ENCODE measurements at places on chromosomes 1 and 21.
A peak's percentile ranks its signal among the peaks of the same experiment; 100 is the strongest.

DNA sequence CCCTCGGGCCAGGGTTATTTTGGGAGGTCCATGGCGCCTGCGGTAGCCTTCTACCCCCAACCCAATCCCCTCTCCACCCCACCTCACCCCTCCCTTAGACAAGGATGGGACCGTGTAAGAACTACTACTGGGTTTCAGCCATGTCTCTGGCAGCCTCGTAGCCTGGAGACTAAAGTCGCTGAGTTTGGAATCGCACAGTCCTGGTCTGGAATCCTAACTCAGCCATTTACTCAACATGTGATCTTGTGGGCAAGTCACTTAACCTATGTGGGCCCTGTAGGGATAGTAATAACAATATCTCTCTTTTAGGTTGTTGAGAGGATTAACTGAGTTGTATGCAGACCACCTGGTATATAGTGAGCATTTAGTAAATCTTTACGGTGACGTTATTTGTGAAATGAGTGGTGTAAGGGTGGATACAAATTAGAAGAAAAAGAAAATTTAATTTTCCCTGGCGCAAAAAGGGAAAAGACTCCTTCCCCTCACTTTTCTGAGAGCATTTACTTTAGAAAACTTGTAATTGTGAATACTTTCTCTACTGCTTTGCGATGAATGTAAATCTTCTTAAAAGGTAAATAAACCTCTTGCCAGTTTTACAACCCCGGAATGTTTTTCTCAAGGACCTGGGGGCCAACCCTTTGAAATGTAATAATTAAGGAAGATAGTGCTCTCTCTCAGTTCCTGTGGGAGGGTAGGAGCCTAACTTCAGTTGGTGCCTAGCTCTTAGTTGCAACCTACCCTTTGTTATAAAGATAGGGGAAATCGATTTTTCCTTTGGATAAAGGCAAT lies 615 bp upstream of the MRPS15 start:
- DNase-seq, result no peak

DNA sequence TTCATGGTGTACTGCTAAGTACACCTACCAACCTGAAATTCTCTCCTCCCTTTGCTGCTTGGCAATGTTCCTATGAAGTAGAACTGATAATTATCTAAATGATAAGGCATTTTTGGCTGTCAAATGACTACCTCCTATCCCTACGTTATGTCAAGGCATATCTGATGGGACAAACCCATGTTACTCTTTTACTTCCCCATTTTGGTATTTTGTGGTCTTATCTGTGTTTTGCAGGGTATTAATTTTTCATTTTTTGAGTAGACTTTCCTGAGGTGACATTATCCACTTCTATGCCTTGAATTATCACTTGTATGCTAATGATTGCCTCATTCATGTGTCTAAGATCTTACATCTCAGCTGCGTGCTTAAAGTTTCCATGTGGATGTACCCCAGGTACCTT lies 499.6 kb upstream of the B3GALT2 start:
- no peak for DNase-seq

DNA sequence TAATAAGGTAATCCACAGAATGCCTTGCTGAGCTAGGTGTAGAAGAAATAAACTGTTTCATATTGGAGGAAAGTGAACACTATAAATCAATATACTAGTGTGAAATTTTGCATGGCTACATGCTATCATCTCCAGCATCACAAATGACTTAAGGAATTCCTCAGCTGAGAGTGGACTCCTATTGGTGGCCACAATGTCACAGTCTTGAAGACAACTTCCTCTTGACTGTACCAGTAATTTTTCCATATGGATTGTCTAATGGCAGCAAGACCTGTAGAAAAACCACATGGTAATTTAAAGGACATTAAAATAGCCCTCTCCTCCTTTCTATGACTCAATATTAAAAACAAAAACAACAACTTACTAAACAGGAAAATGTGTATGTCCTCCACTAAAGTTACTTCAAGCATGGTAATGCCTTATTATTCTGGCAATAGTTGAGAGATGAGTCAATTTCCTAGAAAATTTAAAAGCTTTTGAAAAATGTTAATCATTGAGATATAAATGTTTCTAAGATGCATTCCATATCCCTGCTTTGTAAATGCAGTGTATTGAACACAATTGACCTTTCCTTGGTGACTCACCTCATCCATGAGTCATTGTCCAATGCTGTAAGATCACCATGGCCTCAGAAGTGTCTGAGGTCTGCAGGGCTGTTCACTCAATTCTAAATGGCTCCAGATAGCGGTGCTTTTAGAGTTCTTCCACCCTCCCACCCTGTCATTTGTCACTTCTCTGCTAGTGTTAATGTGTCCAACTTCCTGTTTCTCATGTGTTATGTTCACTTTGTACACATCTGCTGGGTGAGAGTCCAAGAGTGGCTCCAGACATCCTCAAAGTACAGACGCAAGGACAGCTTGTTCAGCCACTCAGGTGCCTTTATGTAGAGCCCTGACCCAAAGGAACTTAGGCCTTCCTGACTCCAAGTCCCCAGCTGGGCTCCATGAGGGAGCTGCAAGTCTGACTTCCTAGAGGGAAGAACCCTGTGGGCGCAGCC lies 32.8 kb upstream of the DNASE2B start:
- no peak for DNase-seq

GRCh38 chr1:210853276-210853675 lies 280.7 kb downstream of the KCNH1 start:
- no peak for DNase-seq

DNA sequence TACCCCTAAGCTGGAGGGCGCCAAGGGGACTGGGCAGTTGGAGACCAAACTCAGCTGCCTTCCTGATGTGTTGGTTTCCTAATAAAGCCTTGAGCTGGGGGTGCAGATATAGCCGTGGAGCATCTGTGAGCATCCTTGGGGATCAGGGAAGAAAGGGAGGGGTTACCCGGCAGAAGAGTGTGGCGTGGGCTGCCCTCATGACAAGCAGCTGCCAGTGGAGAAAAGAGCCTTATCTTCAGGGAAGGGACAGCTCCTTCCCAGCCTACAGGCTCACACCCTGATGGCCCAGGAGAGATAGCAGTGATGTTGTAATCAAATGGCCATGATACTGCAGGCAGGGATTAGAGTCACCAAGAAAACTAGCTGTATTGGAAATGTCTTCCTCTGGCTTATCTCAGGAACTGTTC lies 10.8 kb upstream of the NFASC start:
- no peak for DNase-seq

GRCh38 chr1:46221749-46222148 lies 18.6 kb downstream of the LURAP1 start:
- DNase-seq, result no peak

- peak; percentile 67 for DNase-seq
These were observed 103.7 kb downstream of the NCAM2 start for GRCh38 chr21:21101911-21102310.

DNA sequence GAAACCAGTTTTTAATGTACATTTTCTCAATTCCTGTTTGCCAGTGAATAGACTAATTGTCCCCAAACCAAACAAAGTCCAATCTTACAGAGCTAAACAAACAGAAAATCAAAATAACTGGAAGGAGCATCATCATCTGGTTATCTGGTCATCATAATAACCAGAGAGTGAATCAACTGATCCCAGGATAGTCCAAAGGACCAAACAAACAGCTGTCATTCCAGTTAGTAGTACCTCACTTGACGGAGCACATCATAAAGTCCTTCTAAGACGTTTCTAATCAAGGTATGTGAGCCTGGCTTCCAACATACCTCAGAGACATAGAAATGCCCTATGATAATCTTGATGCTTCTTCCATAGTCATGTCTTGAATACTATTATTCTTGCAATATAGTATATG lies 240.5 kb downstream of the LTN1 start:
- DNase-seq, result no peak

GRCh38 chr1:61556631-61557030 lies 168.3 kb downstream of the TM2D1 start:
- DNase-seq, result no peak

GRCh38 chr21:26977746-26978145 lies 10.9 kb upstream of the ADAMTS5 start:
- DNase-seq, result no peak

- no peak for DNase-seq
These were observed 35.2 kb downstream of the JUN start for GRCh38 chr1:58748666-58749065.

DNA sequence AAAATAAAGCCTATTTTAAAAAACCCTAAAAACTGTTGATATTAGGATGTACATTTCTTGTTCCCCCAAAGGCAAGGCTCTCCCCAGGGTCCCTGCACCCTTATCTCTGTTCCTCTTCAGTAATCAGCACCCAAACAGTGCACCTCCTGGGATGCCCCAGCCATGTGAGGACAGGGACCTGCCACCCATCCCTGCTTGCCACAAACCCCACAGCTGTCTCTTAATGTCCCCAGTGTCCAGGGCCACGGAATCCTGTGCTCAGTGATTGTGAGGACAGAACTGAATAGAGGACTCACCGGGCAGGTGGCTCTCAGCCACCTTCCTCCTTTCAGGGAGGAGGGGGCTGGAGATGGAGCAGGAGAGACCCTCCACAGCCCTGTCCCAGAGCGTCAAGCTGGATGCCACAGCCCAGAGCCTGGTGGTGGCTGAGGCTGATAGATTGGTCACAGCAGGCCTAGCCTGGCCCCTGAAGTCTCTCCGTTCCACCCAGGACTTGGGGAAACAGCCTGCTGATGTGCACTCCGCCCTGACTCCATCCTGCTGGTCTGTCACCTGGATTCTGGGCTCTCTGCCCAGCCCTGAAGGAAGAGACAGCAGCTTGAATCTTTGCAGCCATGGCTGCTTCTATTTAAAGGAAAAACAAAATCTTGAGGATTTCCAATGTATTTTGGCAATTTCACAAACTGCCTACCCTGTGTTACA lies 23.1 kb downstream of the RNF187 start:
- DNase-seq, result no peak

DNA sequence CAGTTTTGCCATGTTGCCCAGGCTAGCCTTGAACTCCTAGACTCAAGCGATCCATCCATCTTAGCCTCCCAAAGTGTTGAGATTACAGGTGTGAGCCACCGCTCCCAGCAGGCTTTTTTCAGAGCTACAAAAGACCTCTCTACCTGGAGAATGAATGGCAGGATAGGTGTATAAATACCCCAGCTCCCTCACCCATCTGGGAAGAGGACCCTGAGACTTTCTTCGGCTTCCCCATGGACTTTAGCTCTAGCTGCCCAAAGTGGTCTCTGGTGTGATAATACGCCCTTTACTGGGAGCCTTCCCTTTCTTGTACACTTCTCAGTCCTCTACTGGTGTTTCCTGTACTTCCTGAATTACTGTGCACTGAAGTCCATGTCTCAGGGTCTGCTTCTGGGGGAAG lies 60.6 kb downstream of the PTP4A2 start:
- DNase-seq, result no peak

DNA sequence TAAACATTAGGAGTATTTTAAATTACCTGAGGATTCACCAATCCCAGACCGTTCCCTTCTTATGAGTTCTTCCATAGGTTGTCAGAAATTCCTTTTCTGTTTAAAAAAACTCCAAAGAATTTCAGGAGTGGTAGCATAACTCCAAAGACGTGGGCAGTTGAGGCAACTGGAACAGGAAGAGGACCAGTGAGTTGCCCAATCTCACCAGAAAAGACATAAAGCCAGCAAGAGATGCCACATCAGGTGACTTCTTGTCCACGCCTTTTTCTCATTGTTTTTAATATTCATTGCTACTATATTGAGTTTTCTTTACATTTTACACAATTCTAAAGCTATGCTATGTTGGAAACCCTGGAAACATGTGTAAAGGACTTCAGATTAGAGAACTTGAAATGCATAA lies 88.1 kb upstream of the JAK1 start:
- no peak for DNase-seq

DNA sequence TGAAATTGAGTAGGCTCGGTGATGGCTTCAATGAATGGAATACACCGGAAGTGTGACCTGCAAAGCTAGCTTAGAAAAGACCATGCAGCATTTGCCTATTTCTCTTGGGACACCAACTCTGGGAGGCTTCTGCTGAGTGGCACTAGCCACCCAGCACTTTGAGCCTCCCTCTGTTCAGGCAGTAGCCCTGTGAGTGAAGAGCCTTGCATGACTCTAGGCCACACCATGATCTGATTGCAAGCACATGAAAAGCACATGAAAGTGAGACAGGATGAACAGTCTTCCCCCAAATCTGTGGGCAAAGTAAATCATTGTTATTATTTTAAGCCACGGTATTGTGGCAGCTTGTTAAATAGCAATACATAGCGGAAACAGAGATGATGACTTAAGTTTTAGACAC lies 2.8 kb downstream of the CD48 start:
- DNase-seq, result peak; percentile 80

- DNase-seq, result no peak
These were observed 56.1 kb downstream of the STYXL2 start for GRCh38 chr1:167149793-167150491.

DNA sequence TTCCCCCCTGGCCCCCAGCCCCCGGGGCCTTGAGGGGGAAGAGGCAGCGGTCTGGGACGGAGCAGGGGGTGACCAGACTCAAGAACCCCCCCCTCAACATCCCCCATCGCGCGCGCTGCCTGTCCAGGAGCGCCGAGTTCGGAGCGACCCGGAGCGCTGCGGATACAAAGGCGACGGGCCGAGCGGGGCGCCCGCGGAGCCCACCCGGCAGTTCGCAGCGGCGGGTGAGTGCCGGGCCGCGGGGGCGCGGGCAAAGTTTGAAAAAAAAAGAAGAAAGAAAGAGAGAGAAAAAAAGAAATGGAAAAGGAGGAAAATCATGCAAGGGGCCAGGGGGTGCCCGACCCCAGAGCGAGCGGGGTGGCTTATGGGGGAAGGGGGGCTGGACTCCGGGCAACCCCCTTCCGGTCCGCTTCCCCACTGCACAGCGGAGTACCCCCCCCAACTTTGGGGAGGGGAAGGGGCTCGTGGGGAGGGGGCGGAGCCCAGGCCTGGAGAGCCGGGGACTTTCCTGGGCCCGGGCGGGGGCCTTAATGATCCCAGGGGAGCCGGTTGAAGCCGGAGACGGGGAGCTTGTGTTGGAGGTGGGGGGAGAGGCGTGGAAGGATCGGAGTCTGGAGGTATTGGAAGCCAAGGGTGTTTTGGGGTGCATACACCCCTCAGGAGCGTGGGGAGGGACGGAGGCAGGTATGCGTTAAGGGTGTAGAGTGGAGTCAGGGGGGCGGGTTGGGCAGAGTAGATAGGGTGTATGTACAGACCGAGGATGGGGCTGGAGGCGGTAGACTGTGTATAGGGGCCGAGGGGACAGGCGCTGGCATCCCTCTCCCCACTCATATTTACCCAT lies 502 bp downstream of the VANGL2 start:
- no peak for DNase-seq

DNA sequence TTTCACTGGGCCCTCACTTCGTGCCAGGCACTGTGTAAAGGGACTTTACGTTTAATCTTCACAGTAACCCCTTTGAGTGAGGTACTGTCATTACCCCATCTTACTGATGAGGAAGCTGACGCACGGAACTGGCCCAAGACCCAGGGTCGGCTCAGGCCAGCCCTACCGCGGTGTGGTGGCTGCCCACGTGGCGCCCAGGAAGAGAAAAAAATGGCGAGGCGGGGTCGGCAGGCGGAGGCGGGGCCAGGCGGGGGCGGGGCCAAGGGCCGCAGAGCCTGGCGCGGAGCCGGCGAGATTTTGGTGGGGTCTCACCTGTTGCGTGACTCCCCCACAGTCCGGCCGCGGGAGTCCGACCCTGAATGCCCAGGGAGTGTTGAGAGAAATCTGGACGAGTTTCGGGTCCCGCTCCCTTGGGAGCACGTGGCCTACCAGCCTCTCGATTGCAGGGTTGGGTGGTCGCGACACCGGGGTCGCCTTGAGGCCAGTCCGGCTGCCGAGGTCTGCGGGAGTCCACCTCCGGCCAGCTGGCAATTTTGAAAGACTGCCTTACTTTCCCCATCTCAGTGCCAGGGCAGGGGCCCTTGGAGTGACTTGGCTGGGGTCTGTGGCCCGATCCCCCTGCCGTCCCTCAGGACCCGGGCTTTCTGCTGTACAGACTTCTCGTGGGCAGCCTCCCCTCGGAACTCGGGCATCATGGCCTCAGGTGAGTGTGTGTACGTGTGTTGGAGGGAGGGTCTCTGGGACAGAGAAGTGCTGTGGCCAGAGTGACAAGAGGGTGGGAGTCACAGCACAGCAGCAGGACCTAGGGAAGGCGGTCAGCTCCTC lies at the start of the genes AMPD2 and GNAT2:
AMPD2 (plus strand) TSS at position 262 of the 825 bp plus-strand sequence. CDS start 1,339 bp downstream, outside the sequence.
GNAT2 (minus strand) TSS at position 41 of the 825 bp plus-strand sequence. CDS start 6,746 bp downstream, outside the sequence.
- peak; percentile 84 for DNase-seq

Measured in NAMALWA (cell line).